NCI-H774 (cell line): ENCODE measurements at places on chromosomes 7 and 10.

DNA sequence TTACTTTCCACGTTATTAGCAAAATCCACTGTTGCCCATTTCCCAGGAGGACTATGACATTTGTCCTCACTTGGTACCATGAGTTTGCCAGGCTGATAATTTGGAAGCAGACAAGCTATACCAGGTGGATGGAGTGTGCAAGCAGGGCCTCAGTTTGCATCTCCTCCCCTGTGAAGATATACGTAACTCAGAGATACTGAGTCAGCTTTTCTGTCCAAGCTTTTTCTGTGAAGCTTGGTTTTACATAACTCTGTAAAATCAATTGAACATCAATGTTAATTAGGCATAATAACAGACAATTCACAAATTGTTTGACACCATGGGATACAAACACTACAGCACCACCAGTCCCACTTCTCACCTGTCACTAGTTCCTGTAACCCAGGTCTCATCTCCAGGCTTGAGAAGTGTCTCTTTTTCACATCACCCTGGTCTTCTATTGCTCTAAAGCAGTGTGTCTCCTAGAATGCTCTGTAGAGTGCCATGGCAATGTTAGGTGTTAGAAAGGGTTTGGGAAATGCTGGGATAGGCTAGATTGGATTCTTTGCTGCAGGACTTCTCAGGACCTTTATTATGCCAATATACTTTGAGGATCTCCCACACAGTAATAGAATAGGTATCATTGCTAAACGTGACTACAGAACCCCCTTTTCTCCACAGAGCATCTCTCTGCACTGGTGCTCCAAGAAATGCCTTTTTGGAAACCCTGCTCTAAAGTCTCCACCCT is 13.7 kb downstream of the FFAR4 start:
- DNase-seq: no peak

DNA sequence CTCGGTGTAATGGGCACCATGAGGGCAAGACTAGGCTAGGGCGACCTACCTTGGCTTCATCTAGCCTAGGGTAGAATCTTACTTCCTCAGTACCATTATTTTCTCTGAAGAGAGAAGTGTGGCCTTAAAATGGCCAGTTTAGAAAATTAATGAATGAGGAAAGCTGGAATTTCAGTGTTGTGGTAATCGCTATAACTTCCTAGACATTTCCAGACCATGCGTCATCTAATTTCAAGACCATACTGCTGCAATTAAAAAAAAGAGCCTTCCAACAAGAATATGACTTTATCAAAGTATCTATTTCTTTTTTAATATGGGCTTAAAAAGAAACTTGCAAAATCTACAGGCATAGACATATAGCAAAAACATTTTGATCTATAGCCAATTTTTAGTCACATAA is 68.5 kb downstream of the CPVL start:
- no peak for DNase-seq

DNA sequence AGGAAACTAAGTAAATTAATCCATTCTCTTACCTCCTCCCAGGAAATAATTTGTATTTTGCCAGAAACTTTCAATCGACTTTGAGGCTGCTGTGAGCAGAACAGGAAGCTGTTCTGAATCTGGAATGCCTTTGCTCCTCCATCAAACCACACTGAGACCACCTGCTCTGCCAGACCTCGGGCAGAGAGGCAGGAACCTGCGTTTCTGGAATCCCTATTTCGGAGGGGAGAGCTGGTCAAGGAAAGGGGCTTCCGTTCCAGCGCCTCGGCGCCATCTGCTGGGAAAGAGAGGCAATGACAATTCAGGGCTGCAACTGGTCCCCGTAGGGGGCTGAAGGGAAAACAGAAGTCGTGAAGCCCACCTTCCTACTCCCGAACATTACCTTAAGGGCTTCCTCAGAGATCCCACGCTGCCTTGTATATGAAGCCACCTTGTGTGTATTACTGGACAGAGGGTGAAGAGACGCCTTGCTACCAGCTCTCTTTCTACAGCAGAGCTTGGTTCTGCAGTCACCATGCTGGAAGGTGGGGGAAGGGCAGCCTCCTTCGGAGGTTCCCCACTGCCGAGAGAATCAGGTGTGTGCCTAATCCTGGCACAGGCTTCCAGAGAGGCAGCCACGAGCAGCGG is 31.2 kb downstream of the ZNF467 start:
- DNase-seq: peak; percentile 65

- no peak for DNase-seq
Observed at GRCh38 chr7:139249179-139249810, 18.3 kb downstream of the UBN2 start.

DNA sequence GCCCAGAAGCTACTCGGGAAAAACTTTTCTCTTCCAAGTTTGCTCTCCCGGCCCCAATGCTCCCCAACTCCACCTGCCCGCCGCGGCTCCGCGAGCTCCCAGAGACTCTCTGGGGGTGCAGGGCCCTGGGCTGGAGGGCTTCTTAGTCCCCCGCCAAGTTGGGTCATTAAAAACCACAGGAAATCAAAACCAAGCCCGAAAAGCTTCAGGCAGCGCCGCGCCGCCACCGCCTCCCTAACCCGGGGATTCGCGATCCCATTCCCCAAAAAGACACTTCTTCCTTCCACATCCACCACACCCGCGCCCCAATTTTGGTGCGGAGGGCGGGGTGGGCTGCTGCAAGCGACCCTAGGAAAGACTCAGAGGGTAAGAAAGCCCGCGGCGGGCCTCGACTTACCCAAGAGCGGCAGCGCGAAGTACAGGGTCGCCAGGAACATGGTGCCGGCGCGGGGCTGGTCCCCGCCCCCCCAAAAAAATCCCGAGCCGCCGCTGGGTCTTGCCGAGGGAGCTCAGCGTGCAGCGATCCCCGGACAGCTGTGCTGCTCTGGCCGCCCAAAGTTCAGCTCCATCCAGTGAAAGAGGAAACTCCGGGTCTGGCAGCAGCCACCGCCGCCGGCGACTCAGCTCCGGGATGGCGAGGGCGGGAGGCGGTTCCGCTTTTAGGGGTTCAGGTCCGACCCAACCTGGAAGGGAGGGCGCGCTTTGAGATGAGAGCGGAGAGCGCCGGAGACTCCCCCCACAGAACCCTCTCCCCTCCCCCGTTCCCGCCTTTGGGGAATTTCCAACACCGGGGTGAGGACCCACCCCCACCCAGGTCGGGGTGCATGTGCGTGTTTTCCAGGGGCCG is 1.2 kb downstream of the GFRA1 start:
- no peak for DNase-seq

- no peak for DNase-seq
Observed at GRCh38 chr7:27665531-27665930, 2.8 kb upstream of the HIBADH start.

DNA sequence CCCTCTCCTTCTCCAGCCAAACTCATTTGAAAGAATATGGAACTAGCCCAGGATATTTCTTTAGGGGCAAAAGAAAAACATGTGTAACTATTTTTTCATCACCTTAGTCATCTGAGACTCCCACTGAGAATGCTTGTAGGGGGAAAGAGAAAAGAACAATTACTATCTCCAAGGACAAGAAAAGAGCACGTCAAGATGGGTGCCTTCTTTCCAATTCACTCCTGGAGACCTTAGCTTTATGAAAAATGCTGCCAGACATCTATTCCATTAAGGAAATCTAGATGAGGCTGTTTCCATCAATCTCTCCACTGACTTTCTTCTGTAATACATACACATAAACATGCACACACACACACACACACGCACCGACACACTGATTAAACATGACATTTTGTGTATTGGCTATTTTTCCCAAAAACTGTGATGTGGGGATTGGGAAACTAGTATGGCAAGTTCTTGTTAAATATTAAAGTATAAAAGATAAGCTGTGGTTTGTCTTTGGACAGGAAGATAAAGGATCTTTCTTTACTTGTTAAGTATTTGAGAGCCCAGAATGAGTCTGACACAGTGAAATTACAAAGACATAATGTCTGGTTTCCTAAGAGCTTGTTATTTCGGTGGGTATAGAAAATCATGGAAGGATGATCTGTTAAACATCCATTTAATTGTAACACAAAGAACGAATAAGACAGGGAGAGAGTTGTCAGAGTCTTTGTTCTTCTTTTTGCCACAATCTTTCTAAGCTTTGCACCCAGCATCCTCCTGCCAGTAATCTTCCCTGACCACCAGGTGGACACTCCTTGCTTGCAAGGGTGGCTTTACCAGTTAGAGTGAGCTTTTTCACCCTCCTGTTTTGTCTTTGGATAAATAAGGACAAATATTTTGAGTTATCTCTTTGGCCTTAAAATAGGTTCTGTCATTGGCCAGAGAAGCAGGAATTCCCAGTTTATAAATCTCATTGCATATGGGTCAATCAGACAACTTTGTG is 177.3 kb upstream of the TMEM72 start:
- DNase-seq: no peak

GRCh38 chr10:62393237-62393636 is 19.1 kb downstream of the ZNF365 start:
- DNase-seq: no peak

- DNase-seq: no peak
Observed at GRCh38 chr10:60175441-60175971, 214.2 kb downstream of the ANK3 start.

DNA sequence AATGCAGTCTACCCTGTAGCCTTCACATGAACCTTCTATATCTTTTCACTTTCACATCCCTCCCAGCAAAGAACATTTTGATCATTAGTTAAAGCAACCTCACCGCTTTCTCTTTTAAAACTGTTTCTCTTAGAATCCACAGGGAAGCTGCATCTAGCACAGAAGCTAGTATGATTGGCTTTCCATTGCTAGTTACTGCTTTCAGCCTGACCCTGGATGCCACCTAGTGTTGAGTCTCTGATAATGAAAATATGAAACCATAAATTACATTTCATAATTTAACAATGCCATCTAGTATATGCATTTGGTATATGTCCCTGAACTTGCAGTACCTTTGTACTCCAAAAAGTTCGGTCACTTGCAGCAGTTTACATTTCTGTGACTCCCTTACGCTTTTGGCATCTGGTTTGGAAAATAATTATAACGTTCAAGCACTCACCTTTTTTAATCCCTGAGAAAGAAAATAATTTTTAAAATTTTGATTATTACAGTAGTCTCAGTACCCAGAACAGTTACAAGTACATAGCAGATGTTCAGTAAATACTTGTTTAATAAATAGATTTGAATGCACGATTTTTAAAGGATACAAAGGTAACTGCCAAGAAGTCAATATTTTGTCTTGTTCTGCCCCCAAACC is 22.7 kb downstream of the CISD1 start:
- no peak for DNase-seq

DNA sequence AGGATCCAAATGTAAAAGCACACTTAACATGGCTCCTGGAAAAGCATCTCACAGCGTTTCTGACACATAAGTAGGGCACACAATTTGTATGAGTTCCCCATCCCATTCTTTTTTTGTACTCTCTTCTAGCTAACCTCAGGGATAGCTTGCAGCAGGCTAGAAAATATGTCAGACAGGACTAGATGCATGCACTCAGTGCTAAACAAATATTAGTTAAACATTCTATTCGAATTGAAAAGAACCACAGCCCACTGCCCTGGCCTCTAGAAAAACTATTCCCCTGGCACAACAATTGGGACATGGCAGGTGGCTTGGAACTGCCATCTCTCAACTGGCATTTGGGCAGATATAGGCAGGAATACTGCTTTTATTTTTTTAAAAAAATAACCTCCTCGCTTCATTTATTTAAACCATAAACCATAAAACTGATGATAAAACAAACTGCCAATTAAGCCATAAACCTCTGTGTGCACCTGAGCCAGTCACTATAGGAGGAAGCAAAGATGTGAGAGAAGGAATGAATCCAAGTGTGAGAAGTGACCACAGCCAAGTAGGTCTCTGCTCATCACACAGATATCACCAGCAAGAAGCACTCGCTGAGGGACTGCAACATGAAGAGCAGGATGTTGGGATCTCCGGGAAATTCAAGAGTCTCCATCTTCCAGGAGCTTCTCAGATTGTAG is 394.1 kb downstream of the NEBL start:
- DNase-seq: peak; percentile 3
